ENCODE measurements at places on chromosomes 6 and 20.

- DNase-seq = no peak
Observed at GRCh38 chr6:119443993-119444641, 94.6 kb upstream of the MAN1A1 start.

GRCh38 chr6:41426438-41426851, 91.0 kb downstream of the NCR2 start:
- DNase-seq = no peak

DNA sequence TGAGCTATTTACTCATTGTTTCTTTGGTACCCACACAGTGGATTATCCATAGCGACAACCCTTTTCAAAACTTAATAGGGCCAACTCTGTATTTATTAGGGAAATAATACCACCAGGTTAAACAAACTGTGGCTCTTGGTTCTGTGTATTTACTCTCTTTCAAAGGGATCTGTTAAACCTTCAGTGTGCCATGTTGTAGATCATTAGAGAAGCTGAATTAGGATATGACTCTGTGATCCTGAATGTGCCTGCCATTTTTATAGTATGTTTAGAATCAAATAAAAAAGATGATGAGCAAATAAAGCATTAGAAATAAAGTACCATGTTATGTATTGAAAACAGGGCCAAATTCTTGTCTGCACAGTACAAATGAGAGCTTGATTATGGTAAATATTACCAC, 25.0 kb upstream of the SLC35D3 start:
- DNase-seq = no peak

DNA sequence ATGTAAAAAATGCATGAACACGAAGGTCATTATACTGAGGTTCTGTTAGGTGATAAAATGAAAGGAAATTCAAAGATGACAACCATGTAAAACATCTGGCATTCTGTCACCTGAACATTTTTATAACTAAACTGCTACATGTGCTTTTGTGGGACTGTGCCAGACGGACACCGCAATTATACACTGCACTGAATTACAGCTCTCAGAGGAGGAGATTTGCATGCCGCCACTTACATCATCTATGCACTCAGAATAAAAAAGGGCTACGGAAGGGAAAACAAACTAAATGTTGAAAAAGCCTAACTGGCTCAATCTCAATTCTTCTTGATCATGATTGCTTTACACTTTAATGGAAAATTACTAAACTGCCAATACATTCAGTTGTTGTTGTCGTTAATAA, 614.0 kb upstream of the EYS start:
- DNase-seq = no peak

DNA sequence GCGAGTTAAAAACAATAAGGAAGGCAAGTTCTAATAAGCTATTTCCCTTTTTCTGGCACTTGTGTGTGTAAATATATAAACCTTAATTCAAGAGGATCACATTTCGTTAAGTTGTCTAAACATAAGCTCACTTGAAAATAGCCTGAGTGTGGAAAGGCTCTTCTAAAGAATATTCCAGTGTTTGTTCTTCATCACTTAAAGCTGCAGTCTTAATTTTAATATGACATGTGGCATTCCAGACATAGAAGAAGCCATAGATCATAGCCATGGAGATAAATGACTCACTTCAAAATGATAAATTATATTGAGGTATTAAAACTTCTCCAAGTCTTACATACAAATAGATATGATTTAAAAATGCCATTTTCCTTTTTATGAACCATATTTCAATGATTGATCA, 42.1 kb downstream of the IYD start:
- DNase-seq = no peak
